ENCODE measurements at places on chromosomes 7 and 10. TPM values are rescaled to one million over a fixed set of nuclear protein-coding genes. Genes with fewer than 3 reads are reported as not detected.

Gene NRAP
- not detected for total RNA-seq

Gene SH2B2
- total RNA-seq: 0.92 TPM

Gene TMEM120A
- 37.3 TPM for total RNA-seq

Gene SLC16A9
- 4.9 TPM for total RNA-seq
